ENCODE measurements at places on chromosomes 4 and X.

DNA sequence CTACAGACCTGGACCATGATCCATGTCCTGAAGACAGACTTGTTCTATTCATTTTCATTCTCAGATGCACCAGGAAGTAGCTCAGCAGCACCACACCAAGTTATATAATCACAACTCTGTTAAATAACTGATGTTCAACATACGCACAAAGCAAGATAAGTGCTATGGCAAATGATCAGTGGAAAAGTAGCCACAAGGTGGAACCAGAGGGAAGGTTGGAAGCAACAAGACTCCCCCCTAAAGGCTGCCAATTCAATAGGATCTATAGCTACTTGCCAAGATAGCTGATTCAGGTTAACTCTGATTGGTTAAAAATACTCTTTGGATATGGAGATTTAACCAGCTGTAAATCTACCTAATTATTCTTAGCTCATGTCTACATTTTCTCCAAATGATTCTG lies 23.7 kb upstream of the FAM47B start:
- DNase-seq: no peak

DNA sequence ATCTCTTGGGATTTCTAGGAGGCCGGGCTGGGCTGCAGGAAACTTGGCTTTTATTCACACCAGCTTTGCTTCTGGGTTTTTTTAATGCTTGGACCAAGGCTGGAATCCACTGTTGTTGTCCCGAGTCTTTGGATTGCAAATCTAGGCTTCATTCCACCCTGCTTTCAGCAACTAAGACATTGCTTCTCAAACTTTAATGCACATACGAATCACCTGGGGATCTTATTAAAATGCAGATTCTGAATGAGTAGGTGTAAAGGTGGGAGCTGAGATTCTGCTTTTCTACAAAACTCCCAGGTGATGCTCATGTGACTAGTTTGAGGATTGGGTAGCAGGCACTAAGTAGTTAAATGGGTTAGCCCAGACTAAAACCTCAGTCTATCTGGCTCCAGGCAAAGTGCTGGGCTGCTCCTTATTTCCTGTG lies 39.2 kb upstream of the GPC4 start:
- DNase-seq: no peak

- DNase-seq: no peak
Measured at GRCh38 chrX:134948333-134949241, 42.2 kb upstream of the SMIM10 start.

- DNase-seq: no peak
Measured at GRCh38 chr4:104642521-104642920, 147.8 kb upstream of the CXXC4 start.

GRCh38 chrX:23699636-23700194 lies 32.4 kb downstream of the PRDX4 start:
- peak; percentile 10 for DNase-seq

- DNase-seq: no peak
Measured at GRCh38 chrX:136910565-136911035, 30.1 kb upstream of the RBMX start.

- no peak for DNase-seq
Measured at GRCh38 chr4:76709772-76710090, 188.2 kb downstream of the SOWAHB start.

GRCh38 chr4:32658019-32658418 lies 1937.8 kb downstream of the PCDH7 start:
- DNase-seq: no peak

DNA sequence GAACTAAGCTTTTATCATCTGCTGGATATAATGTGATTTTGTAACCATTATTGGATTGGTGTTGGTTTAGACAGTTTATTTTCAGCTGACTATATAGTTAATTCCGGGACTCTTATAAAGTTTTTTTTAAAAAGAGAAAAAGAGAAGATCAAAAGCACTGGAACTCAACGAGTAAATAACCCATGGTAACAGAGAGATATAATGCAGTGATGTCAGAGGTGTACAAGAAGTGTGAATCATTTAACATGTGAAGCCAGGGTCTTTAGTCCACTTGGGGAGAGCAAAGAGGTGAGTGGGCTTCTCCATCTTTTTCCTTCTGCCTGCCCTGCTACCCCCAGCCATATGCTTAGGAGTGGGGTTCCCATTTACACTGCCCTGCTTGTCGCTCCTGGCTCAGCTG lies 3.2 kb downstream of the TMEM165 start:
- no peak for DNase-seq

GRCh38 chr4:7569810-7570783 lies 135.4 kb upstream of the PSAPL1 start:
- no peak for DNase-seq

GRCh38 chr4:79213010-79213409 lies 112.9 kb downstream of the NAA11 start:
- DNase-seq: no peak

DNA sequence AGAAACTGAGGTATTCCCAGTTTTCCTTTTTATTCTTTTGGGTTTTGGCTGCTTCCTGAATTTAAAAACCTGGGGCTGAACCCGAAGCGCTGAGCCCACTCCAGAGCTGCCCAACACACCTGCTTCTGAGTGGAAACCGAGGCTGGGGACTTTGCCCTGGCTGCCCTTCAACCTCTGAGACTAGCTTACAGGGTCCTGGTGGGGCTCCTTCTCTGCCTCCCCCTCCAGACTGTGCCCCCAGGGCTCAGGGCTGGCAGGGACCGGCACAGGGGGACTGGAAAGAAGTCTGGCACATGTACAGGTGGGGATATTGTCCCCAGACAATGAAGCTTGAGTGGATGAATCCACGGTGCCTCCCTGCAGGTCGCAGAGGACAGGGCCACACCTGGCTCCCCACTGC lies 240.4 kb upstream of the PSAPL1 start:
- no peak for DNase-seq

DNA sequence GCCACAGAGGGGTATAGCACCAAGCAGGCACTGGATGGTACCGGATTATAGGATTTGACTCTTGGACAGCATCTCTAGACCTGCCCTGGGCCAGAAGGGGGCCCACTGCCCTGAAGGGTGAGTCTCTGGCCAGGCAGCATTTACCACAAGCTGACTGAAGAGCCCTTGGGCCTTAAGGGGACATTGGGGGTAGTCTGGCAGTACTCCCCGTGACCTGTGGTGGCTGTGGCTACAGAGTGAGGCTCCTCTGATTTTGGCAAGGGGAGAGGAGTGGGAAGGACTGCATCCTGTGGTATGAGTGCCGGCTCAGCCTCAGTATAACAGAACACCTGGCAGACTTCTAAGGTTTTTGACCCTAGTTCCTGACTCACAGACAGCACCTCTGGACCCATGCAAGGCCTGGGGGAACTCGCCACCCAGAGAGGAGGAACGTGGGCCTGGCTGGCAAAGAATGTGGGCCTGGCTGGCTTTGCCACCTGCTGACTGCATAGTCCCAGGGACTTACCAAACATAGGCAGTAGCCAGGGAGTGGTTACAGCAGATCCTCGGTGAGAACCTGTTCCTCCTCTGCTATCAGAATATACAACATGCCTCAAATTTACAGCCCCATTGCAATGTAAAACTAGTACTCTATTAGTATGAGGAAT lies 48.1 kb downstream of the ABCB7 start:
- no peak for DNase-seq

- DNase-seq: no peak
Measured at GRCh38 chr4:17284323-17285175, 227.3 kb downstream of the QDPR start.

DNA sequence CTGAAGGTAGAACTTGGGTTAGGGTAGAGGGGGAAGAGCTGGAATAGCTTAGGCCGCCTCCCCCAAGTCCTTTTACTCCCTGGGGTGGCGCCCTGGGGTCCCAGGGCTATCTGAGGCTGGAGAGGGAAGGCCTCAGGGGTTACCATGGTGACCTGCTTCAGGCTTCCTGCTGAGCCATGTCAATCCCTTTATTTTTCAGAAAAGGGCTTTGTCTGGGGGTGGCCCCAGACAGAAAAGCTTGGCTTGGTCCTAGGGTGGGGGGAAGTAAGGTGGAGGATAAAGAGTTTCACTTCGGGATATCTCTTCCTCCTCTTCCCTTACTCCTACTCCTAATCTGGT lies 6.3 kb downstream of the EFNB1 start:
- DNase-seq: no peak

DNA sequence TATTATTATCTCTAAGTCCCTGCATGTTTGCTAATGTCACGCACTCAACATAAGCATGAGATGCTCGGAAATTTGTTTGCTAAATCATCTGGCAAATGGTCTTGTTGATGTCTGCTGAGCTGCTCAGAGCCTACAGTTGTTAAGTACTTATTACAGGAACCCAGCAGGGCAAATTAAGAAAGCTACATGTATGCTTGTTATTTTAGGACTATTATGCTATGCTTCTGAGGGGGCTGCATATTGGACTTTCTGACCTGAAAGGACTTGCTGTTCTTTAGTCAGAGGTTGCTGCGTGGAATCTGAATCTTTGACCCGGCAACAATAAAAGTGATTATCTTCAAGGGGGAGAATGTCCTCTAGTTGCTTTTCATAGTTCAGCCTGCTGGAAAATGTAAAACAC lies 36.3 kb upstream of the TENM3 start:
- no peak for DNase-seq

GRCh38 chrX:45322820-45323219 lies 122.1 kb upstream of the DIPK2B start:
- no peak for DNase-seq

- DNase-seq: no peak
Measured at GRCh38 chr4:86918539-86919072, 16.2 kb upstream of the AFF1 start.

DNA sequence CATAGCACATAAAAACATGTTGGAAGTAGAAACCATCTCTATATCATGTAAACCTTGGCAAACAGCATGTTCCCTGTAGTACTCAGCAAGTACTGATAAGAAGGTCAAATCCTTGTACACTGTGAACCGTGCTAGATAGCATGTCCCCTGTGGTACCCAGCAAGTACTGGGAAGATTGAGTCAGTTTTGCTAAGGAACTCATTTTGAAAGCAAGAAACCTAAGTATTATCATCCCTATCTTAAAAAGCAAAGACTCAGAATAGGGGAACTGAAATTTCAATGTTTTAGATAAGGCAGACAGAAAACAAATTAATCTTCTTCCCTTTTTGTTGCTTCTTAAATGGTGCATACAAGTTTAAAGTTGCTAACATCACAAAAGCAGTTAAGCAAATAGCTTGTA lies 180.2 kb downstream of the RBM46 start:
- DNase-seq: no peak

- no peak for DNase-seq
Measured at GRCh38 chr4:11151500-11151899, 277.2 kb downstream of the HS3ST1 start.

Data from germinal center (tissue), 1 donor.